ENCODE measurements at places on chromosomes 2 and 18.

GRCh38 chr2:217366966-217367365, 507.1 kb upstream of the TNP1 start:
- DNase-seq = no peak

DNA sequence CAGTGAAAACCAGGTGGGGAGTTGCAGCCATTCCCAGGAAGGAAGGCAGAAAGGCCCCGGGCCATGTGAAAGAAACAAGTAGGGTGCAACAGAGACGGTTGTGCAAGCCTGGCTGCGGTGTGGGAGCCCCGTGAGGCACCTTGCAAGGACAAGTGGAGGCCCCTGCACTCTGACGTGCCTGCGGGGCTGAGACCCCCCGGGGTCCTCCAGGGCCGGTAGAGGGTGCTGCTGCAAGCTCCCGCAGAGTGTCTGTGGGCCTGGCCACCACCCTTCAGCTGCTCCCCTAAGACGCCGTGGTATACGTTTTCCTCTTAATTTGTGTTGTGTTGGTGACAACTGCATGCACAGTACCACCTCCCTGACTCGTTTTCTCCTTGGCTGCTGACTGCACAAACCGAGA, 27.4 kb upstream of the MC5R start:
- no peak for DNase-seq

GRCh38 chr18:39653221-39653620, 2087.6 kb upstream of the CELF4 start:
- no peak for DNase-seq

DNA sequence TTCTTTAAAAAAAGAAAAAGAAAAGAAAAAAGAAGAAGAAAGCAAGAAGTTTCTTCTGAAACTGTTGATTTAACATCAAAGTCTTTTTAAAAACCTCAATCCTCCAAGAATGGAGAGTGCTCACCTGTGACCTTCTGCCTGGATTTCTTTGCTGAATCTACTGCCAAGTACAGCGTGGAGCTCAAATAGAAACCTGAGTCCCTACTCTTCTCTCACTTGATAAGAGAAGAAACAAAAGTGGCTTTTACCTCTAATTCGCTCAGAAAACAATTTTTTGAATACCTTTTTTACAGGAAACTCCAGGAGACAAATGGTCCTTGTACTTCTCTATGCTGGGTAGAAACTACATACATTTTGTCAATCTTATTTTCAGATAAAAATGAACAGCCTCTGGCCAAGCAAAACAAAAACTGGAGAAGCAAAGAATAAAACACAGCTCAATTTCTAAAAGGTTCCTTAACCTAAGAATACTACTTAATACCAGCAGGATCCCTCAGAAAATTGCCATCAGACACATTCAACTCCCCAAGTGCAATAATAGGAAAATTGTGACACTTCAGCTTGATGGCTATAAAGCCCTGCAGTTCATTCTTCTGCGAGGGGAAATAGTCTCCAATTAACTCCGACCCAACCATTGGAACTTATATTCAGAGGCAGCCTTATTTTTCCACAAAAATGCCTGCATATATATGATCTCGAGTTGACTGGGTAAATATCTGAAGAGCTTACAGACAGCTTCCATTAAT, 85.8 kb downstream of the GRB14 start:
- DNase-seq = no peak

GRCh38 chr2:233258211-233258610, 6.7 kb downstream of the ATG16L1 start:
- DNase-seq = no peak
